Kidney (tissue), 22 donors: ENCODE measurements at places on chromosomes 3 and 15. TPM values are rescaled to one million over a fixed set of nuclear protein-coding genes. Genes with fewer than 3 reads are reported as not detected.

GPR62 gene
- 0.41 TPM for polyA plus RNA-seq

DNA sequence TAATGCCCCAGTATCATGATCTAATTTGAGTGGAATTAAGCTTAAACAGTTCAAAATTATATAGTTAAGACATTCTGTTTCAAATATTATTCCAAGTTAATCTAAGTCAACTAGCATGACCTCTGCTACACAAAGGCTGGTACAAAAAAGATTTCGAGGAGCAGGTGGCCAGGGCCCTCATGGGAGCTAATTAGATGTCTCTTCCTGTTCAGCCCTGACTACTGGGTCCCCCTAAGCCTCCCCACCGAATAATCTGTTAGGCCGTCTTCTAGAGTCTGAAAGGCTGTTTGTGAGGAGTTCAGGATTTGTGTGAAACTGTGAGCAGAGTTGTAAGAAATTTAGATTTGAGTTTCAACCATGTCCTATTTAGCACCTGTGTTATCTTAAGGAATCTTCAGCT lies 75.4 kb downstream of the PPM1L start:
- no peak for DNase-seq

DNA sequence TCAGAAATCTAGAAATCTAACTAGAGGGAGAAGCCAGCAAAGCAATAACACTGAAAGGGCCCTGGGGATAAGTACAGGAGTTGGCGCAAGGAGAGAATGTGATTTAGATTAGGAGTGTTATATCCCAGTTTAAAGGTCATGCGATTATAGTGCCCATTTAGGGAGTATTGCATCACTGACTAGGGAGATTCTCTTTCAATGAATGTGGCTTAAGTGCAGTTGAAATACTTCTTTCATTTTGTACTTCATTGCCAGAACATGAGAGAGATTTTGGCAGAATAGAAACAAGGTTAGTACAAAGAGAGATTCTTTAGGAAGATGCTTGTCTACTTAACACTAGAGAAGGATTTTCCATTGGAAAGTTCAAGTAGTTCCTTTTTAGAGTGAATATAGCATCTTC lies 13.9 kb downstream of the ROBO2 start:
- DNase-seq, result no peak

DNA sequence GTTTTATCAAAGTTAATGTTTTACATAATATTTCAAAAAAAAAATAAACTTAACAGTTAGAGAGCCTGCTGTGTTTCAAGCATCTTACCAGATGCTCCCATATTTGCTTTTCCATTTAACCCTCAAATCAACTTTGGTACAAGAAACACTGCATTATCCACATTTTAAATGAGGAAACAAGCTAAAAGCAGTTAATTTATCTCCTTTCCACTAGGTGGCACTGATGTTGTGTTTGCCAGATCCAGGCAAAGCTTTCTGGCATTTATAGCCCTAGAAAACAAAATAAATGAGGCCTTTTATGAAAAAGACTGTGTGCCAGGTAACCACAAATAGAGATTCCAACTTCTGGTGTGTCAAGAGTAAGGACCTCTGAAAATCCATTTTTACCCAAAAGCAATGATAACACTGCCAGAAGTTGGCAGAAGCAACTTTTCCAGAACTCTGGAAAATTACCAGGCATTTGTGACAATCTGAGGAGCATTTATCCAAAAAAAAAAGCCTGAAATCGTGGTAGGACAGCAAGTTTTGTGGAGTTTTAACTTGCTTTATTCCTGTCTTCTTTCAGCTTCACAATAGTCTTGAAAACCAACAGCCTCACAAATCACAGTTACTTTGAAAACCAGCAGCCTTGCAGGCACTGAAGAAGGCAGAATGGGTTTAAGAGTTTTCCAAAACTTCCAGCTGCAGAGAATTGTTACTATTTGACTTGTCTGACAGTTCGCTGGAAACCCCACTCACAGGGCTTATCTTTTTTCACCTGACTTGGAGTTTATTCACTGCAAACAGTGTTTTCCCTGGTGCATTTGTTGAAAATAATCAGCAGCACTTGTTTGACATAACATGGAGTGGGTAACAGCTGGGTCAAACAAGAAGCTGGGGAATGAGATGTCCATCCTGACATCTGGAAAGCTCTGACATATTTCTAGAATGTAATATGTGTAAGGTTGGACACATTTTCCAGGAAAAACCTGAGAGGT lies 9.2 kb downstream of the FAM162A start:
- no peak for DNase-seq

DNA sequence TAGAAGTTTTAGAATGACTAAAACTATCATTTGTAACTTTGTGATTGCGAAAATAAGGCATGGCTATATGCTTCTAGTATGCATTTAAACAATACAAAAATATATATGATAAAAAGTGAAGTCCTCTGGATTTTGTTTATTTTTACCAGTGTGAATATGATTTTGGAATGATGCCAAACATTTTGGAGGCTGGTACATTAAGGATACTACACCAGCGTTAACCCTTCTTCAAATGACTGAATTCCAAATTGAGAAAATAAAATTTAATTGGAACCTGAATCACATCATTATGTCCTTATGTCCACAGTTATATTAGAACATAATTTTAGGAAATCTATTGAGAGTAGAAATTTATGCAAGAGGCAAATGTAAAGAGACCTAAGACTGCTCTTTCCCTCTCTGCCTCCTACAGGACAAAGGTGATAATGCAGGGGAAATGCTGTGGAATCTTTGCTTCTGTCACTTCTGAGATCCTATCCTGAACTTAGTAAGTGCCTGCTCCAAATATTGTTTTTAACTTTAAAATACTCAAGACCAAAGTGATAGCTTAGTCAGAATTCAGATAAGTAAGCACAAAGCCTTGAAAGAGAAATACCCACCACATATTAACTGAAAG lies 121.1 kb upstream of the NANOGP8 start:
- DNase-seq, result no peak

DNA sequence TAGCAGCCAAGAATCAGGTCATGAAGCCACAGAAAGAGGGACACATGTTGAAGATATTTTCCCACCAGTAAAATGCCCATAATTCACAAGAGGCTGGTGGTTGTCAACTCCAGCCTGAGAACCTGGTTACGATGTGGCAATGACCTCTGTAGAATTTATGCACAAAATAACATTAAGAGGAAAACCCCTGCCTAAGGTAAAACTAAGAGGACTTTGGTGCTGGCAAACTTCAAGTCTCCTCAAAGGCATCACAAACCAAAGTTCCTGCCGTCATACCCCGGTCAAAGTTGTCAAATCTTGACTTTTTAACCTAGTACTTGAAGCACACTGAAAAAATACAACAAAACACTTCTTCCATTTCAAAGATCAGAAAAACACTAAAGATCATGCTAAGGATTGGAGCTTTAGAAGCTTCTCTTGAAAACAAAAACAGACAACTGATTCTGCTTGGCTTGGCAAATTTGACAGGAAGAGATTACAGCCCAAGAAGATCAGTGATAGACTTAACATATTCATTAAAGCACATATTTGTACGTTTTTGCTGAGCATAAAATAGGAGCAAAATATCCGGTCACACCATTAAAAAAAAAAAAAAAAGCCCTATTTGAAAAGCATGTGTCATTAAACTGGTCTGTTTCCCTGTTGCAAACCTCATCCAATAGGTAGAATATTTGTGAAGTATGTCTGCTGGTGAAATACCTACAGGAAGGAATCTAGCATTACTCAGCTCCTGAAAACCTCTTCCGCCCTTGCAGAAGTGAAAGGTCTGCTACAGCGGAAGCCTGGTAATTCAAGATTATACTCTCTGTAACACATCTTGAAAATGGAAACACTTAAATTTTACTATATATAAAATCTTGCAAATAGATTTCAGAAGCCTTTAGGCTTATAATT lies 22.8 kb downstream of the EIF4E3 start:
- no peak for DNase-seq

GRCh38 chr3:188287339-188287738 lies 133.4 kb downstream of the LPP start:
- no peak for DNase-seq

CATSPER2 gene
- 1.9 TPM for polyA plus RNA-seq

DNA sequence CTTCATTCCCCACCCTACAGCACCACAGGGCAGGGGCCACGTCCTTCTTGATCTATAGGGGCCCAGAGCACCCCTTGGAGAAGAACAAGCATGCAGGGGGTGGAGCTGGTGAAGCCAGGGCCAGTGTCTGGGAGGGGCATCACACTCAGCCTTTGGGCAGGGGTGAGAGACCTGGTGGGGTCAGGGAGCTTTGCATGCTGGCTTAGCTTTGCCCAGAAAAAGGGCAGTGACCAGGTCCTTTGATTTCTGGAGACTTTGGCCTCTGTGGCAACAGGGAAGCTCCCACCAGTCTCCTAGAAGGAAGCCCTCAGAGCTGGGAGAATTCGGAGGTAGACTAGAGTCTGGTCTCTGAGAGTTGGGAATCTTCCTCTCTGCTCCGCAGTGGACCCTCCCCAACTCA lies 990 bp downstream of the ITIH4 start:
- DNase-seq, result no peak

DNA sequence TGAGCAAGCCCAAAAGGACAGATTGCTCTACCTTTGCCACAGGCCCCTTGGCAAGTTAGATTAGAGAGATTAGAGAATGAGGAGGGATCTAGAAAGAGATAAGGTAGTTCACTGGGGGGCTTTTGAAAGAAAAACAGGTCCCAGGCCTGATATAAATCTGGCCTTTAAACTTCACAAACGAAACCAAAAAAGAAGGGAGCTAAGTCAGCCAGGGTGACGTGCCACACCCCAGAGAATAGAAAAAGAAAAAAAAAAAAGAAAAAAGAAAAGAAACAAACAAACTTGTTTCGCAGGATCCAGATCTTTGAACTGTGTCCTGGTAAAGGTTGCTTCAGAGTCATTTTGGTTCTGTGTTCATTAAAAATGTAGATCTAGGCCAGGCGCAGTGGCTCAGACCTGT lies 3.6 kb downstream of the KAT2B start:
- DNase-seq, result no peak

DNA sequence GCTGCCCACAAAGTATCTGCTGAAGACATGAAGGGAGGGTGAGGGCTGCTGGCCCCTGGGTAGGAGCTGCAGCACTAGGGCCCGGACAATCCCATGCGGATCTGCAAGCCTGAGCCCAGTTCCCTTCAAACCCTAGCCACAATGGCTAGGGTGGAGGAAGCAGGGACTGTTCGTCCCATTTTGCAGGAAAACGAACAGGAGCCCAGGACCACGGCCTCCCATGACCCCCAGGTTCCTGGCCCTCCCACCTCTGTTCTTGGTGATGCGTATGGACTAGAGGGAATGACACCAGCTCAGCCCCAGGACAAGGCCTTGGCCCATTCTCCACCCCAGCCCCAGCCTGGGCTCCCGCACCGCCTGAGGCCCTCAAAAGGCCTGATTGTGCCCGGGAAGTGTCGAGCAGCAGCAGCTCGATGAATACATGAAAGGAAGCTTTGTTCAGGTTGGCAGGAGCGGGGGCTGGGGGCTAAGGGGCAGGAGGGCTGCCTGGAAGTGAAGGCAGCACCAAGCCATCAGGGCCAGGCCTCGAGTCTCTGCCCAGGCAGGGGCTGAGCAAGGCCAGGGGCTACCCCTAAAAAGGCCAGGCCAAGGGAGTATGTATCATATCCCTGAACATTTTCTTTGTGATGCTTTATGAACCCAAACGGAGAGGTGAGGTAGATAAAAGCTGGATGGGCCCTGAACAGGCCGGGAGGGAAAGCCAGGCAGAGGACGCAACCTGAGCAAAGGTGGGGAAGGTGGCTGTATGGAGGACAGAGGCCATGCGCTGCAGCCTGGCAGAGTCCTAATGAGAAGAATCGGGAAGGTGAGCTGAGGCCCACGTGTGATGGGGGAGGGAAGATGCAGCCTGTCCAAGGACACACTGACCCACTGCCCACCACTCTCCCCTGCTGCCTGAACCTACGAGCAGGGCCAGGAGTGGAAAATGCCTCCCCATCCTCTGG lies 12.2 kb downstream of the SEMA7A start:
- no peak for DNase-seq

PCCB gene
- polyA plus RNA-seq, result 90.0 TPM

- DNase-seq, result no peak
Measured at GRCh38 chr3:37229740-37230139, 55.4 kb upstream of the LRRFIP2 start.

GRCh38 chr3:172939651-172940293 lies 189.2 kb downstream of the ECT2 start:
- no peak for DNase-seq

DNA sequence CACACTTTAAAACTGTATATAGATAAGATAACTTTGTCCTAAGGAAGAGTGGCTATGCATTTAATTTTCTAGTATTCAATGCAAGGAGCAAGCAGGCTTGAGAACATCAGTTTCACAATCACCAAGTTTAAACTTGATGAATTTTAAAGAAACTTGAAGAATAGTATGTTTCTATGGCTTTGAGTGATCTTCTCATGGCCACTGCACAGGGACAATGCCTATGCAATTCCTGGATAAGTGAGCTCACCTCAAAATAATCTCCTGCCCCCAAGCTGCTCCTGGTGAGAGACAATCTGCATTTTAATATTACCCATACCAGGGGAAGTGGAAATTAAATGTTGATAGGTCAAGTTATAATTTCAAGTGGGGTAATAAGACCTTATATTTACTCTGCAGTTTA lies 376.6 kb upstream of the CBLB start:
- DNase-seq, result no peak

- DNase-seq, result no peak
Measured at GRCh38 chr15:57377478-57377847, 1.2 kb downstream of the CGNL1 start.

DNA sequence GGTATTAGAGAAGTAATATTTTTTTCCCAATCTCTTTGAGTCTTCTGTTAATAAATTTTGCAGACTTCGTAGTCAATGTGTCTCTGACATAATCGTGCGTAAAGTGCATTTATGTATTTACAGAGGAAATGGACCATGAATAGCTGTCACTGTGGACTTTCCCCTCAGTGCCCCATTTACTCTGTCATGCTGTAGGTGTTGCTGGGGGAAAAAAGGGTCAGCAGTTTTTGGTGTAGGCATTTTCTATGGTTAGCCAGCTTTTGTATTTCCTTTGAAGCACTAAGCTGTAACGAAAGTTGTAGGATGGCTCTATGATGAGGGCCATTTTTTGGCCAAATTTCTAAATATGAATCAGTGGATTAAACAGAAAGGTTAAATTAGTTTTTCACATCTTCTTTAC lies 598.4 kb downstream of the FGF12 start:
- peak; percentile 13 for DNase-seq

GRCh38 chr3:146331967-146332366 lies 81.1 kb upstream of the PLSCR4 start:
- no peak for DNase-seq

- no peak for DNase-seq
Measured at GRCh38 chr3:28989646-28990089, 291.2 kb upstream of the RBMS3 start.
